Spinal cord (tissue), 10 donors: ENCODE measurements at places on chromosomes 13 and 19.

DNA sequence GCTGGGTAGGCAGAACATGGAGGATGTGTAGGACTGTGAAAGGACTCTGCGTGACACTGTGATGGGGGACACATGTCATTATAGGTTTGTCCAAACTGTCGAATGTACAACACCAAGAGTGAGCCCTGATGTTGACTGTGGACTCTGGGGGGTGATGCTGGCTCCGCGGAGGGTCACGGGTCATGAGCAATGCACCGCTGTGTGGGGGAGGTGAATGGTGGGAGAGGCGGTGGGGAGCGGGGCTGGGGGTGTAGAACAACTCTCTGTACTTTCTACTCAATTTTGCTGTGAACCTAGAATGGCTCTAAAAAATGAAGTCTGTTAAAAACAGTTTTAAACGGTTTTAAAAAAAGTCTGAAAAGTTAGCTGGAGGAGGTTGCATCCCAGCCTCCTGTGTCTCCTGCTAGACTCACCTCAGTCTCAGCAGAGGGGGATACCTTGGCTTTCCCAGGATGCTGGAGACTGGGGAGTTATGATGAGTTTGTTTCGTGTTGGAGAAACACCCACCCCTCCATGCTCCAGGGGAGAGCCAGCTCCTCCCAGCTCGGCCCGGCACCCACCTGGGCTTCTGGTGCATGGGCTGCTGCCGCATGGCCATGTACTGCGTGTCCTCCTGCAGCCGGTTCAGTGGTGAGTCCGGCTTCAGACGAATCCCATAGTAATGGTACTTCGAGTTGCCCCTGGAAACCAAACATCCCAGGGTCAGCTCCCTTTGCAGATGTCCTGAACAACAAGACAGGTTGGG is 34.7 kb upstream of the RANBP3 start:
- DNase-seq: no peak

GRCh38 chr19:50977626-50978025 is 6.1 kb downstream of the KLK7 start:
- DNase-seq: no peak

- DNase-seq: no peak
Measured at GRCh38 chr19:49878744-49879070, 1.2 kb downstream of the TBC1D17 start.

GRCh38 chr19:45767881-45768654 is 984 bp downstream of the SIX5 start:
- DNase-seq: peak; percentile 57

GRCh38 chr13:23610966-23611491 is 40.8 kb downstream of the TNFRSF19 start:
- DNase-seq: no peak

DNA sequence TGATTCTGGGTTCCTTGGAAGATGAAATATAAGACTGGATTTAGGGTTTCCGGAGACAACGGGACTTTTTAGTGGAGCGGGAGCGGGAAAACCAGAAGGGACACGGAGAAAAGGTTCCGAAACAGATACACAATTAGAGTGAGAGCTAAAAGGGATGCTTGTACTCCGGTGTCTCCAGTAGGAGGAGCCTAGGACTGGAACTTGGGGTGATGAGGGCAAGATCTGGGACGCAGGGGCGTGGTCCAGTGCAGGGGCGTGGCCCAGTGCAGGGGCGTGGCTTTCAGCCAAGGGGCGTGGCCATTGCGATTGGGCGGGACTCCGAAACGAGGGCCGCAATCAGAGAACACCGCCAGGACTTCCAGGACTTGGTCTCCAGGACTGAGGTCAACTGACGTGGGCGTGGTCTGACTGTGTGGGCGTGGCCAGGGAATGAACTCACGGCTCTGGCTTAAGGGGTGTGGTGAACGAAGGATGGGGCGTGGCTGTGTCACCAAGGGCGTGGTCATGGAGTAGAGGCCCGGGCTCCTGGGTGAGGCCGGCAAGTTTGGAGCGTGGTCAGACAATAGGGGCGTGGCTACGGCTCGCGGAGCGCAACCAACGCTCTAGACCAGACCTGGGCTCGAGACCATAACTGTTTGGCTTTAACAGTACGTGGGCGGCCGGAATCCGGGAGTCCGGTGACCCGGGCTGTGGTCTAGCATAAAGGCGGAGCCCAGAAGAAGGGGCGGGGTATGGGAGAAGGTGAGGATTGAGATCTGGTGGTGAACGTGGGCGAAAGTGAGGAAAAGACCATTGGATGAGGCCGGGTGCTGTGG is at the start of gene DKKL1:
DKKL1 (plus strand) TSS at position 610 of the 815 bp plus-strand sequence; CDS start at position 732, 122 bp downstream.
- peak; percentile 83 for DNase-seq

DNA sequence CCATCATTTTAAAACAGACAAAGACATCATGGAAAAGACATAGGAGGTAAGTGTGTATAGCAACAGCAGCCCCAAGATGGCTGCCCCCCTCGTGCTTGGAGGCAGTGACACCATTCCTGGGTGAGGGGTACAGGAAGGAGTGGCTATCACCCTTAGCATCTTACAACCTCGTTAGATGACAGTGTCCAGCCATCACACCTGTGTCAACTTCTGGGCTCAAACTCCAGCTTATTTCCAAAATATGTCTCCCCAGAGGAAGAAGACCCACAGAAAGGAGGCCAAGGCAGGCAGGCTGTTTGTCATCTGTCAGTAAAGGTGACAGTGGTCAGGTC is 27.5 kb downstream of the EPS15L1 start:
- DNase-seq: no peak
